ENCODE measurements at places on chromosomes 16 and 17.

- H3K27ac ChIP-seq, result peak overlapping the region; percentile 91
- H3K27me3 ChIP-seq, result no peaks in the 10 kb centered on the region
- H3K4me3 ChIP-seq, result peak overlapping the region; percentile 97
- peaks cover 44% of the 10 kb centered on the region for H3K36me3 ChIP-seq
Observed at GRCh38 chr17:18184143-18185031, 759 bp downstream of the ALKBH5 start.

- H3K27me3 ChIP-seq, result no peaks in the 10 kb centered on the region
- H3K36me3 ChIP-seq, result no peaks in the 10 kb centered on the region
- H3K4me1 ChIP-seq, result no peaks in the 10 kb centered on the region
- no peak for DNase-seq
- H3K27ac ChIP-seq, result no peak overlapping the region
Observed at GRCh38 chr17:12485361-12485906, 180.3 kb upstream of the MYOCD start.

- DNase-seq, result no peak
- no peaks in the 10 kb centered on the region for H3K36me3 ChIP-seq
- no peak overlapping the region for H3K4me3 ChIP-seq
- no peak overlapping the region for H3K27ac ChIP-seq
- no peaks in the 10 kb centered on the region for H3K27me3 ChIP-seq
Observed at GRCh38 chr17:14866266-14866665, 398.9 kb downstream of the PMP22 start.

DNA sequence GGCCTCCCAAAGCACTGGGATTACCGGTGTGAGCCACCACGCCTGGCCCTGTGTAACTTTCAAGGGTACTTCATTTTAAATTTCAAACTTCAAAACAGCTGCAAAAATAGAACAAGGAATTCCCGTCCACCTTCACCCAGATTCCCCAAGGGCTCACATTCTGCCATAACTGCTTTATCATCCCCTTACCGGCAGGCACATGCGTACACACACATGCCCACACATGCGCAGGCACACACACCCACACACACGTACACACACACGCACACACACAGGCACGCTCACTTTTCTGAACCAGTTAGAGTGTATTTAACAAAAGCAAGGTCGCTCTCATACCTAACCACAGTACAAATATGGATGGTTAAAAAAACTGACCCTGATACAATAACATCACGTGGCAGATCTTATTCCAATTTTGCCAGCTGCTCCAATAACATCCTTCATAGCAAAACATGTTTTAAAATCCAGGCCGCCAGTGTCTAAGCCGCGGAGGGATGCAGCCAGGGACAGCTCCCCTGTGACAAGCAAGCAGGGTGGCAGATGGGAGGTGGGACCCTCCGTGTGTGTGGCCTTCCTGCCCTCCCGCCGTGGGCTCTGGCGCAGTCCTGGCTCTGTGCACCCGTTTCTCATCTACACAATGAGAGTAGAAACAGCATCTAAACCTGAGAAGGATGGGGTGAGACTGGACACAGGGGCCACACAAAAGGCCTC lies 23.1 kb downstream of the PDIA2 start:
- H3K27ac ChIP-seq, result no peak overlapping the region
- no peak overlapping the region for H3K4me3 ChIP-seq
- no peaks in the 10 kb centered on the region for H3K27me3 ChIP-seq
- peaks cover 13% of the 10 kb centered on the region for H3K36me3 ChIP-seq
- DNase-seq, result no peak
- H3K4me1 ChIP-seq, result peaks cover 5% of the 10 kb centered on the region

- H3K4me3 ChIP-seq, result no peak overlapping the region
- no peak for DNase-seq
- H3K36me3 ChIP-seq, result no peaks in the 10 kb centered on the region
Observed at GRCh38 chr17:47244697-47245096, 8.9 kb upstream of the ITGB3 start.

Data from activated CD4-positive, alpha-beta T cell treated with anti-CD3 and anti-CD28 coated beads, Interleukin-2, amount 10 ng/mL, durations not matched to agents 24 days and 14 days (primary cell).